ENCODE measurements at places on chromosomes 16 and 17.
A peak's percentile ranks its signal among the peaks of the same experiment; 100 is the strongest.

GRCh38 chr16:15834502-15834901 is 22.3 kb downstream of the MYH11 start:
- no peak for DNase-seq

GRCh38 chr16:51440131-51440889 is 289.2 kb upstream of the SALL1 start:
- no peak for DNase-seq

- no peak for DNase-seq
Measured at GRCh38 chr17:44645341-44645740, 10.9 kb upstream of the MEIOC start.

DNA sequence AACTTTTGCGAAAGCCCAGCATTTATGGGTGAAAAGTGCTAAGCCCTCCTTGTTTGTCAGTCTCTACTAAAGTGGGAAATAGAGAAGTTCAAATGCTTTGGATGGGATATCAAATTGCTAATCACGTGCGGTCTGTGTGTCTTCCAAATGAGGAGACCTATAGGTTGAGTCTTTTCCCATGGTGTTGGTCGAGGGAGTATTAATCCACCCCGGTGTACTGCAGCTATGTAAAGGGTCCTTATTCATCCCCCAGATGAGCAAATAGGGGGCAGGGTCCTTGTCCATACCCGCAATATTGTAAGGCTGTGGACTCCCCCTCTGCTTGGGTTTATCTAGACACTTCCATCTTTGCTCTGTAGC is 14.6 kb downstream of the KIAA0513 start:
- DNase-seq, result no peak

DNA sequence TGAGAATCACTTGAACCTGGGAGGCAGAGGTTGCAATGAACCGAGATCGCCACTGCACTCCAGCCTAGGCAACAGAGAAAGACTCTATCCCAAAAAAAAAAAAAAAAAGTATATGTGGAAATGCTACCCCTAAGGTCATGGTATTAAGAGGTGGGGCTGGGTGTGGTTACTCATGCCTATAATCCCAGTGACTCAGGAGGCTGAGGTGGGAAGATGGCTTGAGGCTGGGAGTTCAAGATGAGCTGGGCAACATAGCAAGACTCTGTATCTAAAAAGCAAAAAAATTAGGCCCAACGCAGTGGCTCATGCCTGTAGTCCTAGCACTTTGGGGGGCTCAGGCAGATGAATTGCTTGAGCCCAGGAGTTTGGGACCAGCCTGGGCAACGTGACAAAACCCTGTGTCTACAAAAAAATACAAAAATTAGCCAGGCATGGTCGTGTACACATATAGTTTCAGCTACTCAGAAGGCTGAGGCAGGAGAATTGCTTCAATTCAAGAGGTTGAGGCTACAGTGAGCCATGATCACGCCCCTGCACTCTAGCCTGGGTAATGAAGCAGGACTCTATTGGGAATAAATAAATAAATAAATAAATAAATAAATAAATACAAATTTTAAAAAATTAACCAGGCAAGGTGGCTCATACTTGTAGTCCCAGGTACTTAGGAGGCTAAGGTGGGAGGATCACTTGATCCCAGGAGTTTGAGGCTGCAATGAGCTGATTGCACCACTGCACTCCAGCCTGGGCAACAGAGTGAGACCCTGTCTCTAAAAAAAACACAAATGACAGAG is 32.3 kb upstream of the NUFIP2 start:
- DNase-seq, result no peak

GRCh38 chr16:29318037-29318436 is 88.5 kb downstream of the NPIPB11 start:
- no peak for DNase-seq

GRCh38 chr17:27940503-27941428 is 47.6 kb upstream of the LYRM9 start:
- DNase-seq, result no peak

- no peak for DNase-seq
Measured at GRCh38 chr16:11328172-11329070, 16.8 kb upstream of the RMI2 start.

DNA sequence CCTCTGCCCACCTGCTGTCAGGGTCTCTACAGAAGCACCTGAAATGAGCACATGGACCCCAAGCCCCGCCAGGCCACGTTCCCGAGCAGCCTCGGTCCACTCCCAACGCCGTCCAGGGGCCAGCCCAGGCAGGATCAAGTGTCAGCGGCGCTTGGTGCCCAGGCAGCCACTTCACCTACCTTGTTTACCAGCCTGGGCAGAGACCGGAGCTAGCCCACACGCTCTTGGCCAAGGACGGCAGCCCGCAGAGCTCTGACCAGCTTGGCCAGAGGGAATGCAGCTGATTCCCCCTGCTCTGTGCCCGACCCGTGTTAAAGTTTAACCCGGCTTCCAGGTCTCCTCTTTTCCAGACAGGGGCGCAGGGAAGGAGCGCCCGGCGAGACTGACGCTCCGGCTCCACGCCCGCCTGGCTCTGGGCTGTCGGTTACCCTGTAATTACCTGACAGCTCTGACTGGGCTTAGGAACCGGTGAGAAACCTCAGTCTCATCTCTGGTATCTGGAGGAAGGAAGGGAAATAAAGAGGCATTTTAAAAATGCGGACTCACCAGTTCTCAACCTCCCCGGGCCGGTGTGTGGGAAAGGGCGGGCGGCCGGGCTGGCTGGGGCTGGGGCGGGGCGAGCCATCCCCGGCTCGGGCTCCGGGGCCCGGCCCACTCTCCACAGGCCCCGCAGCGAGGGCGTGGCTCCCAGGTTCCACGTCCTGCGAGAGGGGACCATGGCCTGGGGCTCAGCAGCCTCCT is 4.6 kb downstream of the KIFC3 start:
- DNase-seq, result no peak

- no peak for DNase-seq
Measured at GRCh38 chr17:61383689-61384201, 15.9 kb upstream of the TBX2 start.

DNA sequence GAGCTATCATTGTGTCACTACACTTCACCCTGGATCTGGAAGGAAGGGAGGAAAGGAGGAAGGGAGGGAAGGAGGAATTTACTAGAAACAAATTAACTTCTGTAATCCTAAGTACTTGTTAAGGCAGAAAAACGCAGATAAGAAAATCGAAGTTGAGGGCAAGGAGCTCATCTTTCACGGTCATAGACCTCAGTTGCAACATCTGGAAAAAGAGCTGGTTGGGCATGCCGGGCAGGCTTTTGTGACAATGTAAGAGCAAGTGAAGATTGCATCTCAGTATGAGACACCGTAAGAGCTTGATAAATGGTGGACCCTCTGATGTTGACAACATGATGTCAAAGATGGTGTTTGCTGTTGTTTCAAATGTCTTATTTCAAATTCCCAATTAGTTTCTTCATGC is 721.5 kb downstream of the MAF start:
- DNase-seq, result no peak

DNA sequence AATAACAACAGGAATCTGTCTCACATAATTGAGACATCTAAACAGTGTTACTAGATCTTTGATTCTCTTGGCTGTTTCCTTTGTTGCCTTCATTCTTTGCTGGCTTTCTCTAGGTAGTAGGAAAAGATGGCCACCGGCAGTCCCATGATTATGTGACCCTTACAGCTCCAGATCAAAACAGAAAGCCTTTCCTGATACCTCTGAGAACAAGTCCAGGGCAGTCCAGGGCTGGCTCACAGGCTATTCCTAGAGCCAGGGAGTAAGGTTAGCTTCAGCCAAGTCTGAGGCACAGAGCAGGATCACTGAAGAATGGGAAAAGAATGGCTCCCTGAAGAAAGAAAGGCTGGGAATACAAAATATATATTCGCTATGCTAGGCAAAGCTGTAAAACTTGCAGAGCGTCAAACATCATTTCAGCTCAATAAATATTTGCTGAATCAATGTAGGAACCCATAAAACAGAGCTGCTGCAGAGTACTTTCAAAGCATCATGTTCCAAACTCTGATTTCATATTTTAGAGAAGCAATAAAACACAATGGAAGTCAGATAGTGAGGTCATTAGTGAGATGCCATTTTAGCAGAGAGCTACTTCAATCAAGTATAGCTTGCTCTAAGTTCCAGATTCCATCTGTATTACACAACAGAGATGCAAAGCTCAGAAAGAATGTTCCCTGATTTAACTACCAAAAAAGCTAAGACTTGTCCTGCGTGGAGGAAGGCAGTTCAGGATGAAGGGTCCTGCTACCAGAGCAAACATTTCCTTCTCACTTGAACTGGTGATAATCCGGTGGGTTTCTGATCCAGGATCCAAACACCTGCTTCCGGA is 23.4 kb downstream of the ADAT1 start:
- no peak for DNase-seq

DNA sequence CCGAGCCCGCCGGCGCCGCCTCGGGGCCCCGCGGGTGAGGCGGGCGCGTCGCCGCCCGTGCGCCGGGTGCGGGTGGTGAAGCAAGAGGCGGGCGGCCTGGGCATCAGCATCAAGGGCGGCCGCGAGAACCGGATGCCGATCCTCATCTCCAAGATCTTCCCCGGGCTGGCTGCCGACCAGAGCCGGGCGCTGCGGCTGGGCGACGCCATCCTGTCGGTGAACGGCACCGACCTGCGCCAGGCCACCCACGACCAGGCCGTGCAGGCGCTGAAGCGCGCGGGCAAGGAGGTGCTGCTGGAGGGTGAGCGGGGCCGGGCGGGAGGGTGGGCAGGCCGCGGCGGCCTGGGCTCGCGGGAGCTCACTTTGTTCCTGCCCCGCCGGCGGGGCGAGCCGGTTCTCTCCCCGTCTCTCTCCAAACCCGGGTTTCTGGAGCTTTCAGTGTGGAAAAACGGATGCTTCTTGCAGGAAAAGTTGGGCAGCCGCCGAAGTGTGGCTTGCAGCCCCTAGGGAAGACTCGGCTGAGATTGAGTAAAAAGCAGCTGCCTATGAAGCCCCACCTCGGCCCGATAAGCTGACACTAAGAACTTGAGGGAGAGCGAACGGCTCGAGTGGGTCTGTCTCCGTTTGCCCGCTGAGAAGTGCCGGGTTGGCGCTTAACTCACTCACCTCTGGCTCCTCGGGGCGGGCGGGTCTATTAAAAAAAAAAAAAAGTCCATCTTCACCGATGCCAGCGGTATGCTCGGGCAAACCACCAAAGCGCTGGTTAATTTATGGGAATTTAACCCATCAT is 677 bp downstream of the SNTB2 start:
- peak; percentile 18 for DNase-seq

- peak; percentile 72 for DNase-seq
Measured at GRCh38 chr17:40564883-40565768, at the start of gene CCR7. CCR7 (minus strand) TSS chr17:40565472; CDS start chr17:40565409, 63 bp downstream.

GRCh38 chr16:13811834-13812233 is 108.1 kb upstream of the ERCC4 start:
- no peak for DNase-seq

DNA sequence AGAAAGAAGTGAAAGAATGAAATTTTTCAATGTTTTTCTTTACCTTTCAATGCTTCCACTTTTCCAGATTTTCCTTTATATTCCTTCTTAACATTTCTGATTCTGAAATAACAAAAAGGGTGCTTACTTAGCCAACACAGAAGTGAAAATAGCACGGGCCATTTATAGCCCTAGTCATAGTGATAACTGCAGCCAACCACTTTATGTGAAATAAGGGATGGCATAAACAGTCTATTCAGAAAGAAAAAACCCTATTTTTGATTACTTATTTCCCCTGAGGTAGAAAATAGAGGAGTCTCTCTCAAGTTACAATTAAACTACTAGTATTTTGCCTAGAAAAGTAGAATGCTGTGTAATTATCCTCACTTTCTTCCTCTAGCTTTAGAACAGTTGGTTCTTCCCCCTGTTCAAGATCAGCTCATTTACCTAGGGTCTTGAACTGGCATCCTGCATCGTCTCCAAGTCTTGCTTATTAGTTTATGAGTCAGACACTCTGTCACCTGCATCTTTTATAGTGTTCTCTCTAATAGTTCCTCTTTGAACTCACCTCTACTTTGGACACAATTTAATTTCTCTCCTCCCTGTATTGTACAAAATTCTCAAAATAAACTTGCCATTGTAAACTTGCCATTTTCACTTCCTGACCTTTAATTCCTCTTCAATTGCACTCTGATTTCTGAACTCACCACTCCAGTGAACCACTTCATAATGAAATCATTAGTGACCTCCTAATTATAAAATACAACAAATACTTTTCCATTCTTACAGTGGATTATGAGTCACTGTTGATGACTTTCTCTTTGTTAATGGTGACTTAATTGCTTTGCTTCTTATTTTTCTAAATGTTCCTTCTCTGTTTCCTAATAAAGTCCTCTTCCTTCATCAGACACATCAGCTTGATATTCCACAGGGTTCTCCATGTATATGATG is 23.6 kb downstream of the ABCA6 start:
- no peak for DNase-seq

- DNase-seq, result no peak
Measured at GRCh38 chr17:80848449-80849102, 143.1 kb upstream of the CHMP6 start.

GRCh38 chr16:27384425-27384824 is 17.5 kb upstream of the IL21R start:
- DNase-seq, result no peak

DNA sequence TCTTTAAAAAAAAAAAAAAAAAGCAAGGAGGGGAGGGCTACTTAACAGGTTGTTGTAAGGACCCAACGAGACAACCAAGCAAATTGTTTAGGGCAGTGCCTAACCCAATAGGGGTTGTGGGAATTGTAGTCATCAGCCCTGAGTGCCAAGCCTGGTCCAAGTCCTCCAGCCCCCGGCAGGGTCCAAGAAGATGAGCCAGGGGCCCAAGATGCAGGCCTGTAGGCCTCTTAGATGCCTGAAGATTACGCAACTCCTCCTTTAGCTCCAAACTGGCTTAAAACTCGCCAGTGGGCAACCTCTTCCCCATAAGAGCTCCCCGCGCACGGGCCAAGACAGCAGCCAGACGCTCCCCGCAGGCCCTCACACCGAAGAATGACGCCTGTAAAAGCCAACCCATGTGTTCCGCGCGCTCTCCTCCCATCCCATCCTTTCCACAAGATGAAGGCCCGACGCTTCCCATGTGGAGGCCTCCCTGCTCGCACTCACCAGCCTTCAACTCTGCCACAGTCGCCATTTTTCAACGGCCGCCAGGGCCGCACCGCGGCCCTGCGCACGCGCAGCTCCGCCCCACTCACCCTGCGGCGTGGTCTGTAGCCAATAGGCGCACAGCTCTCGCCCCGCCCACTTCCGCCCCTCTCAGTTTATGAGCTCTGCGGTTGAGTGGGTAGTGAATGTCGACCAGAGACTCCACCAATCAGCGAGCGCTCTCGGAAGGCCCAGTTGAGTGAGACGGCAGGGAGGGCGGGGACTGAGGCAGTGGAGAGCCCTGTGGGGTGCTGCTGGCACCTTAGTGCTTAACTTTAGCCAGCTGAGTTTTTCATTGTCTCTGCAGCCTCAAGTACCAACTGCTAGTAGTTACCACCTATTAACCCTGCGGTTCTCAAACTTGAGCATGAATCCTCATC is at the start of gene CEP20:
CEP20 (minus strand) TSS at position 532 of the 905 bp plus-strand sequence; CDS start at position 514, 18 bp downstream.
- DNase-seq, result peak; percentile 99

- DNase-seq, result no peak
Measured at GRCh38 chr16:23172994-23173393, 9.6 kb upstream of the SCNN1G start.

- no peak for DNase-seq
Measured at GRCh38 chr16:75143941-75144340, 4.4 kb upstream of the ZFP1 start.

GRCh38 chr17:64128787-64129514 is 993 bp downstream of the ERN1 start:
- DNase-seq, result no peak

GRCh38 chr17:2591040-2591640 is 2.3 kb upstream of the PAFAH1B1 start:
- no peak for DNase-seq
